ENCODE measurements at places on chromosomes 13 and 19.

DNA sequence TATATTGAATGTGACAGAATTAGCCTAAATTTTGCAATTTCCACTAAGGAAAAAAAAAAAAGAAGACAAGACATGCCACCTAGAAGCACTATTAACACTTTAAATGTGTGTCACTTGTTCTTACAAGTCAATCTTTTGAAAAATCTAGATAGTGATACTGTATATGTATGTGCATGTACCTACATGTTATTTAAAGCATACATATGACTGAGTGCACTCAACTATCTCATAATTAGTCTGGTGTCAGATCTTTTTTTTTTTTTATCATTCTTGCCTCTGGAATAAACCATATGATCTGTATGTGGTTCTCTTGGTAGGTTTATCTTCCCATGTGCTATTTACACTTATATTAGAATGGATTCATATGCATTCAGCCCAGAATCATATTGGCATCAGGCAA lies 62.3 kb downstream of the FOXO1 start:
- DNase-seq, result no peak

DNA sequence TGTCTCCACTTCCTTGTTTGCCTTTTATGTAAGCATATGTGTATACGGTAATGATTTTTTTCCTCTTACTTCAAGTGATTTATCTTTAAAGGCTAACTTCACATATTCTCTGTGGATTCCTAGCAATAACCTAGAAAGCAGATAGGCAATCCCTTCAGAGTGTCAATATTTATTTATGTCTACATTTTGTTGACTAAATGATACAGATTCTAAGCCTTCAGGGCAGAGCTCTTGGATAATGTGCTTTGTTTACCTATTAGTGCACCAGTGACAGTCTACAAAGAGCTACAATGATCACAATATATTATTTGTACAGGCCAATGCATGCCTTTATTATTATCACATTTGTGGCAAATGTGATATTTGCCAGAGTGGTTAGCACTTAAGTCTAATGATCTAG lies 406.2 kb downstream of the EFNB2 start:
- DNase-seq, result no peak

DNA sequence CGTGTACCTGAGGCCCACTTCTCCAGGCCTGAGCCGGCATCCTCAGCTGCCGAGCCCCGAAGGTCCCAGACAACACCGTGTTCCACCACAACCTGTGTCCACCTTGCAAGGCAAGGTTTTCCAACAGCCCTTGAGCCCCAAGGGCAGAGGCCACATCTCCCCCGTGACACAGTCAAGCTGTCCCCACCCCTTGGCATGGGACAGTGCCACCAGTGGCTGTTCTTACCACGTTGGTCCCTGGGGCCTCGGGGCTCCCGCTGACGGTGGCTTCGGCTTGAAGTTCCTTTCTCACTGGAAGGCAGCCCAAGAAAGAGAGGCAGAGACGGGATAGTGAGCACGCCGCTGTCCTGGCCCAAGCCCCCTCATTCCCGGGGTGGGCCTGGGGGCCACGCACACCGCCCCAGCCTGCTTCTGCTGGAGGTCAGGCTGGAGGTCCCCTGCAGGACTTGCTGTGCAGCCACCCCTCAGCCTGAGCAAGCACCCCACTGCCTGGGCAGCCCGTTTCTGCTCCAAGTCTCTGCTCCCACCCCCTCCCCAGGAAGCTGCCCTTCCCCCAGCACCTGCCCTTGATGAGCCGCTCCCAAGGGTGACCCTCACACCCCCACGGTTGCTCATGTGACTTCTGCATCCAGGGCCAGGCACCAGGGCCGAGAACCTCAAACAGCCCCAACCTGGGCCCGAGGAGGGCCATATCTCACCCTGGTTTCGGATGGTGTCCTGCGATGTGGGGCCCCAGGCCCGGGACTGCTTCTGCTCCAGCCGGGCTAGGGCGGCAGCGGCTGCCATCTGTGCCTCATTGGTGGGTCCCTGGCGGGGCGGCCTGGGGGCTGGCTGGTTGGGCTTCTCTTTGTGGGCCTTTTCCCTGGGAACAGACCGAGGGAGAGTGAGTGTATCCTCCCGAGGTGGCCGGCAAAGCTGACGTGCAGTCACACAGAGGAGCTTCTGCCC lies 4.1 kb downstream of the UBXN6 start:
- DNase-seq, result no peak

GRCh38 chr19:20367811-20368294 lies 197.7 kb downstream of the ZNF737 start:
- no peak for DNase-seq

DNA sequence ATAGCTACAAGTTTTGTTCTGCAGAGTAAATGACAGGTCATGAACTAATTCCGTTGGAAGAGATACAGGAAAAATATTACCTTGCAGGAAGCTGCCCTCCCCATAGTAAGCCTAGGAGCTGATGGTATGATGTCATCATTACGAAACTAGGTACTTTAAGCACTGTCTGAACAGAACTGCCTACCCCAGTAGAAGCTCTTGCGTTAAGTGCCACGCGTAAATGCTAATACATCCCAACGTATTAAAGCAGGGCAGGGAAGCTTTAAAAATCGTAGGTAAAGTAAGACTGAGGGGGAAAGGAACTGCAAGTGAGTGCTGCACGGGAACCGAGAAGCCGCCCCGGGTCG lies 572 bp downstream of the UGGT2 start:
- no peak for DNase-seq

GRCh38 chr13:41919741-41920487 lies 41.0 kb downstream of the VWA8 start:
- no peak for DNase-seq

All from sciatic nerve (tissue), 2 donors.